ENCODE measurements at places on chromosomes 12 and 14. TPM values are rescaled to one million over a fixed set of nuclear protein-coding genes. Genes with fewer than 3 reads are reported as not detected.

Gene HSPB8
- total RNA-seq = 22.0 TPM

Gene RD3L
- not detected for total RNA-seq

Gene SMCO2
- not detected for total RNA-seq

Gene ALDH2
- 6.8 TPM for total RNA-seq

Gene IL23A
- not detected for total RNA-seq

Gene CCDC197
- not detected for total RNA-seq

Gene LYZ
- not detected for total RNA-seq

Gene SIX6
- not detected for total RNA-seq

Gene PHETA1
- 11.3 TPM for total RNA-seq

Gene ABCC9
- 7.4 TPM for total RNA-seq

Gene RAB21
- total RNA-seq = 12.5 TPM

Gene AEBP2
- total RNA-seq = 14.8 TPM

Gene KRT2
- total RNA-seq = not detected

Gene RTL1
- total RNA-seq = not detected

Gene TUBA1B
- 1,471 TPM for total RNA-seq

Gene RNASE4
- 7.4 TPM for total RNA-seq

Gene MEG3
- 120 TPM for total RNA-seq

Gene MFAP5
- total RNA-seq = 4.8 TPM

Gene TMX1
- 40.6 TPM for total RNA-seq

Gene SLC5A8
- total RNA-seq = not detected

Gene SAMD4A
- 61.3 TPM for total RNA-seq

Gene KIF5A
- total RNA-seq = 1.3 TPM

Gene ASCL1
- not detected for total RNA-seq

Gene SSTR1
- 57.9 TPM for total RNA-seq

Gene FGFR1OP2
- 48.6 TPM for total RNA-seq

Measured in fibroblast of villous mesenchyme (primary cell).